PC-9 (cell line): ENCODE measurements at places on chromosomes 5 and 9. TPM values are rescaled to one million over a fixed set of nuclear protein-coding genes. Genes with fewer than 3 reads are reported as not detected.

The PDZD2 gene
- not detected in 2 replicates for total RNA-seq

The SOHLH1 gene
- total RNA-seq, result not detected in 2 replicates

The AGXT2 gene
- total RNA-seq, result not detected in 2 replicates

DNA sequence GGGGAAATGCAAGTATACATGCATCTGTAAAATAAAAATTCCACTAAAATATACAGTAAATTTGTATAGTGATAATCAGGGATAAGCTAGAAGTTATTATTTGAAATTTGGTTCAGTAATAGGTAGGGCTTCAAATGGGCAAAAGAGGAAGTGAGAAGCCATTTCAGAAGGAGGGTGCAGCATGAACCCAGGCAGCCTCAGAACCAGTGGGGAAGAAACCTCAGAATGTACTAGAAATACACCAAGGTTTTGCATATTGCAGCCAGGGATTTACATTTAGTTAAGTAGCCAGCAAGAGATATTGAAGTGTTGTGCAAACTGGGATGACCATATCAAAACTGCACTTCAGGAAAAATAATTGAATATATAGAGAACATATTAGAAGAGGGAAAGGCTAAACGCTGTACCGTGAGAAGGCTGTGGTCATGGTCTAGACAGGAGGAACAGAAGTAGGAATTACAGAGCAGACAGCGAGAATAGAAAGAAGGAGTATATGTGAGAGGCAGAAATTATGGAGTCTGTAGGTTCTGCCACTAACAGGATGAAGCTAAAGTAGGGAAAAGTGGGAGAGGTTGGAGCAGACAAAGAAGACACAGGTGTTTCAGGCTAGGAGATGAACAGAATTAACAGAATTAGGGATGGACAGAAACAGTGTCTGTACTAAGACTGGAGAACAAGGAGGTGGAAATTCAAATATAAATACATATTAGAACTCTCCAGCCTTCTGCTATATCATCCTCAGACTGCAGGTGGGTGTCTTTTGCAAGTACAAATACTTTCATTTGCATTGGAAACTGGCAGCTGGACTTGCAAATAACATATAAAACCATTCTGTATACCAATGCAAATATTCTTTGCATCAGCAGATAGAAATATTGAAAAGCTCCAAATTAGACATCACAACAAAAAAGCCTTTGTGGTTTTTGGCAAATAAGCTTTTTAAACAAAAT lies 335.6 kb downstream of the ZNF608 start:
- DNase-seq, result no peak

DNA sequence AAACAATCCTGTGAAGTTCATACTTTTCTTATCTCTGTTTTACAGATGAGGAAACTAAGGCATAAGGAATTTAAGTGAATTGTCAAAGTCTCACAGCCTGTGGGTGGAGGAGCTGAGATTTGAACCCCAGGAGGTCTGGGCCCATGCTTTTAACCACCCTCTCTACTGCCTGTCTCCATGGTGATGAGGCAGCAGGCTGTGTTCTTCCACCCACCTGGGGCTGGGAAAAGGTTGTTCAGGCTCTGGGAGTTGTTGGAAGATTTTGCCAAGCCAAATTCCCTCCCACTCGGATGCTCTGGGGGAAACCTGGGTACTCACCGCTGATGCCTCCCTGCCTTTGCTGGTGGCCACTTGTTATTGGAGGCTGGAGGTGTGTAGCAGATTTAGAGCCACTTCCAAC lies 18.3 kb upstream of the SYNPO start:
- no peak for DNase-seq

DNA sequence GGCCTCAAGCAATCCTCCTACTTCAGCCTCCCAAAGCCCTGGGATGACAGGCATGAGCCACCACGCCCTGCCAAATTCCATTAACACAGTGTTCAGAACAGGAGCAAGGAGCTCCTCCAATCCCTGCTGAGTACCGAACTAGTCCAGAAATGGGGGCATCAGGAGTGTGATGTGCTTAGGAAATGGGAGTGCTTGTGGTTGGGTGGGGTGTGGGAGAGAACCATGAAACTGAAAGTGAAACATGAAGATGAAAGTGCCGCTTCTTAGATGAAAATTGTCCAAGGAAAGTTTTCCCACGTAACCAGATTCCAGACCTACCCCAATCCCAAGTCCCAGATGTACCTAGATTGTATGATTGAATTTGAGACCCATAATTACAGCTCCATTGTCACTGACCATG lies 16.7 kb upstream of the ZNF131 start:
- no peak for DNase-seq

GRCh38 chr9:131656356-131657036 lies 83.4 kb downstream of the RAPGEF1 start:
- DNase-seq, result no peak

GRCh38 chr5:80686757-80687156 lies 32.0 kb upstream of the DHFR start:
- peak; percentile 35 for DNase-seq

- no peak for DNase-seq
Measured at GRCh38 chr5:72559866-72560766, 52.9 kb upstream of the ZNF366 start.

GRCh38 chr5:1003296-1003937 lies 5.2 kb upstream of the NKD2 start:
- peak; percentile 84 for DNase-seq

DNA sequence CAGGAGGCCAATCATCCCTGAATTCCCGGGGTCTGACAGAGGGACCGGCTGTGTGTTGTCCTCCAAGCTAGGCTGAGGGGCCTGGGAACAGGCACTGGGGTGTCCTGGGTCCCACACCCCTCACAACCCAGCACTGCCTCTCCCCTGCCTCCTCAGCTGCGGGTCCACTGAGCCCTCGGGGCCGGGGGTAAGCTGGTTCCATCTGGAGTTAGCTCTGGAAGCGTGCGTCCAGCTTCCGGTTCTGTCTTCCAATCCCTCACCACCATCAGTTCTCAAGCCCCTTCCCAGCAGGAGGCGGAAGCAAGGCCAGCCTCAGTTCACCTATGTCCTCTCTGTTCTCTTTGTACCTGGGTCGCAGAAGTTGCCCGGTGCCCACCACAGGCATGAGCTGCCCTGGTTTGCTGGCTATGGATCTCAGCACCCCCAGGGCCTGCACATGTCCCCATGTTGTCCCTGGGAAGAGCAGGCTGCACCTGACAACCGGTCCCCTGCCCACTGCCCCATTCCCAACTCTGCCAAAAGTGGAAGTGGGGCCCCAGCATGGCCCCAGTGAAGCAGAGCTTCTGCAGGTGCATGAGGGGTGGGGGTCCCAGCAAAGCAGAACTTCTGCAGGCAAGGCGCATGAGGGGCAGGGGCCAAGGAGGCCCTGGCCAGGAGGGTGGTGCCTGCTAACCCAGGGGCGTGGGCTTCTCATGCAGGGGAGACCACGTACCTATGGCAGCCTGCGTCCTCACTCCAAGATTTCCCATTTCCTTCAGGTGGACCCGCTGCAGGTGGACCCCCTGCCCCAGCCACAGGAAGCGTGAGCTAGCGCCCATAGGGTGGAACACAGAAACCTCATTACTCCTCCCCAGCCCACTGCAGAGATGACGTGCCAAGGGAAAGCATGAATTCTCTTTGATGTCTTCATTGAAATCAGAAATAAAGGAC lies 111.9 kb downstream of the ZNF354C start:
- DNase-seq, result no peak

GRCh38 chr5:951940-952596 lies 56.5 kb upstream of the NKD2 start:
- no peak for DNase-seq
